OCI-M1 (cell line): ENCODE measurements at places on chromosomes 7 and 10.

GRCh38 chr10:106857213-106857612 lies 307.3 kb downstream of the SORCS1 start:
- DNase-seq = no peak

DNA sequence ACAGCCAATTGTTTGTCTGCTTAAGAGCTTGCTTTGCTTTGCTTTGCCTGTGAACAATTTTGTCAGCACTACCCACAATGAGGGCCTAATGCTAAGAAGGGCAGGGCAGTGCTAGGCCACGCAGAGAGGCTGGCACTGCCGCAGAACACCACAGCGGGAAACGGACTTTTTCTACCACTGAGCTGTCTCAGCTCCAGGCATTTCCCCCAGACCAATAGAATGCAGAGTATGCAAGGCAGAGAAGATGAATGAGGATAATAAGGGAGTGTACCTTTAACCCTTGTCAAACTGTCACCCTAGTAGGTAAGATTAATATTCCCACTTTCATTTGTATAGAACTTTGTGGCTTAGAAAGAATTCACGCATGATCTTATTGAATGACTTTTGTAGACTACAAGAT lies 104.5 kb downstream of the SH3PXD2A start:
- DNase-seq = no peak

DNA sequence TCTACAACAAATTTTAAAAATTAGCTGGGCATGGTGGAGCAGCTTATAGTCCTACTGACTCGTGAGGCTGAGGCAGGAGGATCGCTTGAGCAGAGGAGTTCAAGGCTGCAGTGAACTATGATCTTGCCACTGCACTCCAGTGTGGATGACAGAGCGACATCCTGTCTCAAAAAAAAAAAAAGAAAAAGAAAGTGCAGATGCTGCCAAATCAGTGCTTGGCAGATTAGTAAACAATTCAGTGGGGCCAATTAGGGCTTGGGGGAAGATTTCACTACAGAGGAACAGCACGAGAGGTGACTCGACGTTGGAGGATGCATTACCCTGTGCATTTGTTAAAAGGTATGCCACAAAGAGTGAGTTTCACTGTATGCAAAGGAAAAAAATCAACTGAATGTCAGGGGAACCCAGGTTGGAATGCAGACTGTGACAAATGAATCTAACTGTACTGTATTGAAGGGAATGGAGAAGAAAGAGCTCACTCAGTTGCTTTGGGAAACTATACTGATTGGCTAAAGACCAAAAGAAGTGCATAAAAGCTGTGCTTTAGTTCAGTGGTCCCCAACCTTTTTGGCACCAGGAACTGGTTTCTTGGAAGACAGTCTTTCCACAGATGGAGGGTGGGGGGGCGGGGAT lies 31.6 kb downstream of the GARIN1A start:
- no peak for DNase-seq

DNA sequence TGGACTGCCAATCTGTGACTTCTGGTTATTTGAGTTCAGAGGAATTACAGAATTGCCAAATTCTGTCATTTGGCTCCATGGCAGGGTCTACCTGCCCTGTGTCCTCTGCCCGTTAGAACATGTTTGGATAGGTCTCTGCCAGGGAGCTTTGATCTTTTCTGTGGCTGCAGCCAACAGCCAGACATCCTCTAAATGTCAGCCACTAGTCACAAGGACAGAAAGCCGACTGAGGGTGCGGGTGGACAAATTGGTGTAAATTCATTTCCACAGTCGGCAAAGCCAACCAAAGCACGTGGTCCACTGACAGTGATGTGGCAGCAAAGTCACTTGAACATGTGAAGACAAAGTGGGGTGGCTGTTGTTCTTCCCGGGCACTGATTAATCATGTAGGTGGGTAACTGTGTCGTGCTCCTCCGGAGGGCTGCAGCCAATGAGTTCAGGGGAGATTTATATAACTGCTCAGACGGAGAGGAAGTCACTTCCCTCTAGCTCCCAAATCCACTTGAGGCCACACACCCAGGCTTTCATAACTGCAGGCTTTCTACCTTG lies 26.7 kb upstream of the CAMK1D start:
- DNase-seq = no peak

DNA sequence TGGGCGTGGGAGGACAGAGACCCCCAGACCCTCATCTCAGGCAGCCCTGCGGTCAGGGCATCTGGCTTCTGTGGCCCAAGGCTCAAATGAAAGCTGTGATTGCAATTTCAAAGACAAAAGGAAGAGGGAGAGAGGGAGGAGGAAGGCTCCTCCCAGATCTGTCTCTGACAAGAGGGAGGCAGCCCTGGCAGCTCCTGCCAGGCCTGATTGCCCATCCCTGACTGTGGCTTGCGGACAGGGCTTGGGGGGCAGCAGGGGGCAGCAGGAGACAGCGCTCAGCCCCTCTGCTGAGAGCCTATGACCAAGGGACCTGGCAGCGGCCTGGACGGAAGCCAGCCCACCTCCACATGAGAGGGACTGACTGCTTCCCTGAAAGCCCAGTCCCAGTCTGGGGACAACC lies 91.8 kb downstream of the PTPRN2 start:
- no peak for DNase-seq

DNA sequence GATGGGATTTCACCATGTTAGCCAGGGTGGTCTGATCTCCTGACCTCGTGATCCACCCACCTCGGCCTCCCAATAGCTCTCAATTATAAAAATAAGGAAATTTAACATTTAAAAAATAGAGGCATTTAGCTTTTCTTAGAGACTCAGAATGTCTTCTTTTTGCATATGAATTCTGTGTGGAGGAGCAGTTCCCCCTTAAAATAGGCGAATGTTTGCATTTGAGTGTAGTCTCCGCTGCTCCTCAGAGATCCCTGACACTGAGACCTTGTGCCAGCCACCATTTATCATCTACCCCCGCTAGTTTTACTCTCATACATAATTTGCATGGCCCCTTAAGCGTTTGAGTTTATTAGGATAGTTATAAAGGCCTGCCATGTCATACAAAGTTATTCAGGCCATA lies 461.9 kb downstream of the SORCS3 start:
- no peak for DNase-seq

DNA sequence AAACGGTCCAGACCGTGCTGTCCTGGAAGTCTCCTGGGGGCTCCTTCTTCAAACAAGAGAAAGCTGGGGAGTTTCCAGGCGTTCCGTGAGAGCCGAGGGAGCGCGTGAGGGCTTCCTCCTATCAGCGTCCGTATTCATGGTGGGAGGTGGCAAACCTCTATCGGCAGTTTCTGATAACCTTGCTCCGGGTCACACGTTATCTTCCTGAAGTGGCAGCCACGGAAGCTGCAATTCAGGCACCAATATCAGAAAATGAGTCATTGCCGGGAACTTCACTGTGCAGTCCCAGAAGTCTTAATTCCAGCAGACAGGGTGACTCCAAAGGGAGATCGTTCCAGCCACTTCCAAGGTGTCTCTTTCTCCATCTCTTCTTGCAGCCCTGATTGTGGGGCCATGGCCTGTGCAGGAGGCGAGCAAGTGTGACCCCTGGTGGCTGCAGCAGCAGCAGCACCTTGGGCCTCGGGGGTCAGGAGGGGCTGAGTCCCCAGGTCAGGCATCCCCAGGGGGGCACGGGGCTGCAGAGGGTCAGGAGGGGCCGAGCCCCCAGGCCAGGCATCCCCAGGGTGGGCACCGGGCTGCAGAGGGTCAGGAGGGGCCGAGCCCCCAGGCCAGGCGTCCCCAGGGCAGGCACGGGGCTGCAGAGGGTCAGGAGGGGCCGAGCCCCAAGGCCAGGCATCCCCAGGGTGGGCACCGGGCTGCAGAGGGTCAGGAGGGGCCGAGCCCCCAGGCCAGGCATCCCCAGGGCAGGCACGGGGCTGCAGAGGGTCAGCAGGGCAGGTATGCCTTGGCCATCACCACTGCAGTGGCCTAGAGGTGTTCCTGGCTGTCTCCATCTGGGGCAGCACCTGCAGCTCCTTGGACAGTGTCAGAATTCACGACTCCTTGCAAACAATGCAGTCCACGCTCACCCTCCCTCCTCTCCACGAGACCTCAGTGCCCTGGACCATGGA lies 538.7 kb downstream of the DNAJB6 start:
- peak; percentile 44 for DNase-seq

GRCh38 chr7:143321734-143322133 lies 5.8 kb downstream of the CLCN1 start:
- no peak for DNase-seq

- peak; percentile 31 for DNase-seq
Observed at GRCh38 chr10:103800789-103801540, 54.4 kb downstream of the SH3PXD2A start.

DNA sequence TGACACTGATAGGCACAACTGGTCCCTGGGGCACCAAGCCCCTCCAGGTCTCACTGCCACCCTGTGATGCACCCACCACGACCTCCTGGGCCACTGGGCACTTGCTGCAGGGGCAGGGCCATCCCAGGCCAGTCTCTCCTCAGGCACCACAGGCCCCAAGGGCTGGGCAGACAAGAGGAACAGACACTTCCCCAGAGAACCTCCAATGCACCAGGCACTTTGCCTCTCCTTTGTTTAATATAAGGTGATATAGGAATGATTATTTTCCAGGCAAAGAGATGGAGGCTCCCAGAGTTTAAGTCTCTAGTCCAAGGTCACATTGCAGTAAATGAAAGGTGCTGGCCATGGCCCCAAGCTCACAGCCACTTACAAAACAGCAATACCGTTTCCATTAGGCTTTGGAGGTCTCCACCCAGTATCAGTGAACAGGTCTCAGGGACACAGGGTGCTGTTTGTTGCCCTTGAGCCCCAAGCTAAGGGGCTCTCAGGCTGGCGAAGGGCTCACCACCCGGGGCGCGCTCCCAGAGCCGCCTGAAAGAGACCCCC lies 4.5 kb downstream of the DEPP1 start:
- no peak for DNase-seq

GRCh38 chr7:27923642-27923980 lies 183.6 kb downstream of the TAX1BP1 start:
- DNase-seq = no peak

DNA sequence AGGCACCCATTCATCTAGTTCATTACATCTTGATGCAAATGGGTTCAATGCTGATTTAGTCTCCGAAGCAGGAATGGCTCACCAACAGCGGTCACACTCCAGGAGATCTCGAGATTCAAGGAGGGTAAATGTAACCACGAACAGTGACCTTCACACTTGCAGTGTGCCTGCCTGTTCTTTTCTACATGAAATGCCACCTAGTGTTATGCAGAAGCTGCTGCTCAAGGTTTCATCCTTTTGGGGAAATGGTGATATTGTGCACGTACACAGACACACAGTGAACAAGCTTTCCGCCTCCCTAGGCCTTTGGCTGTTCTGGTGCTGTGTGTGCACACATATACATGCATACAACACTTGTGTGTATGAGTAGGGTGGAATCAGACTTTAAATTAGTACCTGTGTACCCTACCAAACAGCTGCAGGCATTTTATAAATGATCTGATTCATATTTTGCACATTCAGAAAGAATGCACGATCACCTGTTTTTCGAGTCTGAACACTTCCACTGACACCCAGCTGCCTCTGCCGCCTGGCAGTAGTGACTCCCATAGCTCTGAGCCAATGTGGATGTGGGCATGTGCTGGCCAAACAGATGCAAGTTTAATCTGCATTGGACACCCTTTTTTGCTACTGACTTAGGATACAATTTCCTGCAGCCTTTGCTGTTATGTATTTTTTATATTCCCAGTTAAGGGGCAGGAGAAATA lies 100.5 kb downstream of the TACC2 start:
- DNase-seq = peak; percentile 25

- DNase-seq = no peak
Observed at GRCh38 chr7:112361154-112361553, 89.1 kb upstream of the IFRD1 start.

DNA sequence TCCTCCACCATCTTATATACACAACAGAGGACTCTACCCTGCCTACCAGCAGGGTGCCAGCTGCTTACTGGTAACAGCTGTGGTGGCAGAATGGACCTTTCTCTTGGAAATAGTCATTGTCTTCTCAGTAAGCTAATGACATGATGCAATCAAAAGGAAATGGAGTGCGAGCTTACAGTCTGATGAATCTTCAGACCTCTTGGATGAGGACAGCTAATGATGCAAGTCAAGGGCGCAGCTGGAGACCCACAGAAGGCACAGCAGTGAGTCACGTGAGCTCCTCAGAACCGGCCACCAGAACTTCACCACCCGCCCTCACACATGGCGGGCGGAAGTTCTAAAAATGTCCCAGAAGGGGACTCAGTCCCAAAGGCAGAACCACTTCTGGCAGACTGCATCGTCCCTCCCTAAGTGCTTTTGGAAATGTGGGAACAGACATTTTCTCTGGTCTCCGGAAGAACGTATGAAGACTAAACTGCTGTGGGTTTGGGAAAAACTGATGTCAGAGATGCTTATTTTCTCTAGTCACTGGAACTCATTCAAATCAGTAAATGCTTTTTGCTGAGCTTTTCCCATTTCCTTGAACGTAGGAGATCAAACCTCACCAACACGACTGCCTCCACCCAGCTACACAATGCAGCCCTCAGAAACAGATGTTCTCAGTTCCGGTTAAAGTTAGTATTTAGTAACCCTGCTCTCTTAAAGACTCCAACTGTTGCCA lies 96.4 kb downstream of the FAS start:
- peak; percentile 78 for DNase-seq

DNA sequence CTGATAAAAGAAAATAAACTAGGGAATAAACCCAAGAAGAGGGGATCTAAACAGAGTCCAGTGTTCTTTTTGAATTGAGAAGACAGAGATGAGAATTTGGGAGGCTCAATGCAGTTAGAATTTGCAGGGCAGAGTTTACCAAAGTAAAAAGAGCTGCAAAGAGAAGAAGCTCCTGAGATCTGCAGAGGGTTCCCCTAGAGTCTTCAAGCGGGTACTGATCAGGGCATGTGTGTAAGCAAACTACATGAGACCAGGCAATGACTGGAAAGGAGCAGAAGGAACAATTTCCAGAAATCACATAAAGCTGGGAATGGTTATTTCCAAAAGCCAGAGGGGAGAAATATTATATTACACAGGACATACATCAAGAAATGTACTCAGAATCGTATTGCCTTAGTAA lies 58.1 kb upstream of the TES start:
- no peak for DNase-seq

- DNase-seq = no peak
Observed at GRCh38 chr10:8315619-8316021, 261.1 kb downstream of the GATA3 start.

- DNase-seq = no peak
Observed at GRCh38 chr7:74527842-74528241, 74.1 kb downstream of the GTF2IRD1 start.

DNA sequence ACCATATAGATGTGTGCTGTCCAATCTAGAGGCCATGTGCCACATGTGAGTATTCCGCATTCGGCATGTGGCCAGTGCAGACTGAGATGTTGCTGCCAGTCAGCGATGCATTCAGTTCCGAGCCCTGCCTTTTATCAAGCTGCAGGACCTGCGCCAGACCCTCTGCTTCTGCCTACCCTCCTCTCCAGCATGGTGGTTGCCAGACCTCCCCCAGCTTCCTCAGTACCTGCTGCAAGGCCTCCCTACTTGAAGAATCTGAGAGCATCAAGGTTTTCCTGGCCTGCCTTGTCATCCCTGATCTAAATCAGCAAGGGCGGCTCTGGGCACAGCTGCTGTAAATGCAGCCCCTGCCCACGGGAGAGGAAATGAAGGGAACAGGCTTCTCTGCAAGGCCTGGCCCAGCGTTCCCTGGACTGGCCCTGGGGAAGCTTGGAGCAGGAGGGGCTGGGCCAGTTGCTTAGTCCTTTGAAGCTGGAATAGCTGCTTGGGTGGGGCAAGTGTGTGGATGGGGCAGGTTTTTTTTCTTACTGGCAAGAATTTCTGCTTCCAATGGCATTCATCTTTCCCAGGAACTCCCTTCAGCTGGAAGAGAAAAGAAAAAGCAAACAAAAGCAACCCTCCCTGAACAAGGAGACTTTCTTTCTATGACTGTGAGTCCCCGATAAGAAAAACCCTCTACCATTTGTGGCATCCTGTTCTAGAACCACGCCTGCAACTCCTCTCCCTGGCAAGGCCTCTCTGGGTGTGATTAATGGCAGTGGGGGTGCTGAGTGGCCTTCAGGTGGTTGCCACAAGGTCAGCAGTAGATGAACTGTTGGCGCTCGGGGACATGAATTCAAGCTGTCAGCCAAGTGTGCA lies 93.0 kb downstream of the NHLRC2 start:
- peak; percentile 60 for DNase-seq
